ENCODE measurements at places on chromosomes 1 and 21.

DNA sequence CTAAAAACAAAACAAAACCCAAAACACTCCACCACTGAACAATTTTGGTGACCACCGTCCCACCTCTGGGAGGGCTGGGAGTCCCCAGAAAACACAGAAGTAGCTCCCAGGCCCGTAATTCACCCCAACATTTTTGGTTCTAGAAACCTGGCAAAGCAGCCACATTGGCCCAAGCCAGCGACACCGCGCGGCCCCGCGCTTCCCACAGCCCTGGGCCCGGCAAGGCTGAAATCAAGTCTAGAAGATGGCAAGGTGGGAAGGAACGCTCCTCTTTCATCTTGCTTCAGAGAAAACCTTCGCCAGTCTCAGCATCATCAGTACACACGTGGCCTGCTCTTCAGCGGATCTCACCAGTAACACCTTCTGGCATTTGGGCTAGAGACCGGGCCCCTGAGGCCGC is 35.9 kb upstream of the NID1 start:
- DNase-seq: no peak

GRCh38 chr1:91741301-91741700 is 144.7 kb downstream of the TGFBR3 start:
- no peak for DNase-seq

- DNase-seq: no peak
Observed at GRCh38 chr1:218224101-218224500, 61.0 kb upstream of the RRP15 start.

- DNase-seq: no peak
Observed at GRCh38 chr1:119873135-119874015, 22.9 kb downstream of the ADAM30 start.

GRCh38 chr1:26285366-26286063 is 5.6 kb downstream of the SH3BGRL3 start:
- peak; percentile 72 for DNase-seq

GRCh38 chr1:185337246-185337645 is 20.2 kb upstream of the IVNS1ABP start:
- DNase-seq: no peak

DNA sequence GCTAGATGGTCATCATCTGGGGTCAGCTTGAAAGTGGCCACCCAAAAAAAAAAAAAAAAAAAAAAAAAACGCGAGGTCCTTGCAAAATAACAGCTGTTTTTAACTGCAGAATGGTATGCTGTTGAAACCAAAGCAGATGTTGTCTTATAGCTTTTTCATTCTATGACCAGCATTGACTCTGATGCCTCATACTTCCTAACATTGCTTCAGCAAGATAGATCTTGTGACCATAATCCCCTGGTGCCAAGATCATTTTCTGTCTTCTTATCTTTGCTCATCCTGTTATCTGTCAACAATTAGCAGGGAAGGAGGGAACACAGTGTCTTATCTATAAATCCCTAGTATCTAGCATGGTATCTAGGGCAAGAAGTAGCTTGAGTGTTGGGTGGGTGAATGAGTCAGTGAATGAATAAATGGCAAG is 181.5 kb downstream of the PLPP3 start:
- no peak for DNase-seq
